ENCODE measurements at places on chromosomes 1 and 21.
A peak's percentile ranks its signal among the peaks of the same experiment; 100 is the strongest.

- no peak overlapping the region for H3K4me3 ChIP-seq
- H3K4me1 ChIP-seq: peaks cover 10% of the 10 kb centered on the region
- H3K27ac ChIP-seq: peak overlapping the region; percentile 35
- no peaks in the 10 kb centered on the region for H3K36me3 ChIP-seq
- no peaks in the 10 kb centered on the region for H3K27me3 ChIP-seq
- no peak for DNase-seq
Measured at GRCh38 chr1:64595871-64596515, 126.1 kb downstream of the CACHD1 start.

DNA sequence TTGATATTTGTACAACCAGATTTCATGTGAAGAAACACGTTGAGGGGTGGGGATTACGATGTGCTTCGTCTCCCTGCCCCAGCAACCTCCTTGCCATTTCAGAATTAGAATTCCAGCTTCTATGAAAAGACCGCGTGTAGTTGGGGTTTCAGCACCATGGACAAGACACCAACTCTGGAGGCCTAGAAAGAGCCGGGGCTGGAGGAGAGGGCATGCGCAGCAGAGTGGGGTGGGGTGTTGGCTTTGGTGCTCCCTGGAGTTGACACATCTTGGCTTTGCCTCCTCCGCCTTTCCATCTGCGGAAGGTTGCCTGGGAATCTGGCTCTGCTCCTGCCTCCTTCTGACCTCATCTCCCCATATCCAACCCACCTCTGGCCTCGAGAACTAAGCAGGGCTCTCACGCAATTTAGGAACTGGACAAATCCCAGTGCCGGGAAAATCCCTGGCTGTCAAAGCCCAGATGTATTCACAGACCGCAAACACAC is 11.8 kb downstream of the HTR6 start:
- H3K27me3 ChIP-seq: no peaks in the 10 kb centered on the region
- no peak for DNase-seq
- no peaks in the 10 kb centered on the region for H3K4me1 ChIP-seq
- no peak overlapping the region for H3K4me3 ChIP-seq
- no peak overlapping the region for H3K27ac ChIP-seq
- no peaks in the 10 kb centered on the region for H3K36me3 ChIP-seq

DNA sequence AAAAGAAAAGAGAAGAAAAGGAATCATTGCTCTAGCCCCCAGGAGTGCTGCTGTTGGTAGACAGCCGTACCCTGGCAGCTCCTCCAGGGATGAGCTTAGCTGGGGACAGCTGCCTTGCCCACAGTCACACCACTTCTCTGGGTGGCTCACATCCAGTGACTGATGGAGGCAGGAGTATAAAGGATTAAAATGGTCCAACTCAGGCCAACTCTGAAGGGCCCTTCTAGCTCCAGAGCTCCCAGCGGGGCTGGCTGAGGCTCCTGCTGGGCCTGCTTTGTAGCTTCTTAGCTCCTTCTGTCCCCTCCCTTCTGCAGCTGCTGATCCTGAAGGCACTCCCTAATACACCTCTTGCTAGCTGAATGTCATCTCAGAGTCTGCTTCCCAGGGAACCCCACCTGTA is 4.4 kb downstream of the CITED4 start:
- H3K36me3 ChIP-seq: no peaks in the 10 kb centered on the region
- no peak for DNase-seq
- no peaks in the 10 kb centered on the region for H3K27me3 ChIP-seq
- no peaks in the 10 kb centered on the region for H3K4me1 ChIP-seq
- H3K27ac ChIP-seq: no peak overlapping the region

DNA sequence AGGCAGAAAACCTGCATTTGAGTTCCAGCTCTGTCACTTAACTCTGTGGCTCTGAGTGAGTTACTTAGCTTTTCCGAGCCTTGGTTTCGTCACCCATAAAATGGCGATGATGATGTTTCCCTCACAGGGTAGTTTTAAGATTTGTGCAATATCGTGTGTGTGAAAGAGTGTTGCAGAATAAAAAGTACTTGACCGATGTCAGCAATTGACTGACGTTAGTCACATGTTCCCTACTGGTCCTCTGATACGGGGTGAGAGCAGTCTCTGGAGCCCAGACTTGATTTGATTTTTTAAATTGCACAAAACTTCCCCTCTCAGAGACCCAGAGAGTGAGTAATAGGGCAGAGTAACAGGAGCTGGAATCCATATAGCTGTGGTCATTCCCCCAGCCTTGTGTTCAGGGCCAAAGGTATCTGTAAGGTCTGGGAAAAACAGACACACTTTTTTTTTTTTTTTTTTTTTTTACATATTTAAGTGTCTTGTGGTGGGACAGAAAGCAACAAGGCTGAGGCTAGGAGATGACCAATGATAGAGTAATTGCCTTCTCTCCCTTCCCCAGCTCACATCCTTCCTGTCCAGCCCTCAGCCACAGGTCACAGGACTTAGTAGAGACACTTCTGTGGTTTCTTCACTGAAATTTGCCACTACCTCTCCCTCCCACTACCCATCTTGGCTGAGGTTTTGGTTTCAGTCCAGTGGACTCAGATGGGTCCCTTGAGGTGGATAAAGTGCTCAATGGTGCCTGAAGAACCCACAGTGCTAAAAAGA is 2.0 kb downstream of the FCER1G start:
- no peak for DNase-seq
- no peak overlapping the region for H3K4me3 ChIP-seq
- no peaks in the 10 kb centered on the region for H3K27me3 ChIP-seq
- H3K27ac ChIP-seq: peak overlapping the region; percentile 60

- H3K27ac ChIP-seq: no peak overlapping the region
- no peaks in the 10 kb centered on the region for H3K4me1 ChIP-seq
- no peaks in the 10 kb centered on the region for H3K27me3 ChIP-seq
- H3K36me3 ChIP-seq: no peaks in the 10 kb centered on the region
- H3K4me3 ChIP-seq: no peak overlapping the region
- DNase-seq: no peak
Measured at GRCh38 chr1:11530731-11531311, 51.9 kb downstream of the DISP3 start.

DNA sequence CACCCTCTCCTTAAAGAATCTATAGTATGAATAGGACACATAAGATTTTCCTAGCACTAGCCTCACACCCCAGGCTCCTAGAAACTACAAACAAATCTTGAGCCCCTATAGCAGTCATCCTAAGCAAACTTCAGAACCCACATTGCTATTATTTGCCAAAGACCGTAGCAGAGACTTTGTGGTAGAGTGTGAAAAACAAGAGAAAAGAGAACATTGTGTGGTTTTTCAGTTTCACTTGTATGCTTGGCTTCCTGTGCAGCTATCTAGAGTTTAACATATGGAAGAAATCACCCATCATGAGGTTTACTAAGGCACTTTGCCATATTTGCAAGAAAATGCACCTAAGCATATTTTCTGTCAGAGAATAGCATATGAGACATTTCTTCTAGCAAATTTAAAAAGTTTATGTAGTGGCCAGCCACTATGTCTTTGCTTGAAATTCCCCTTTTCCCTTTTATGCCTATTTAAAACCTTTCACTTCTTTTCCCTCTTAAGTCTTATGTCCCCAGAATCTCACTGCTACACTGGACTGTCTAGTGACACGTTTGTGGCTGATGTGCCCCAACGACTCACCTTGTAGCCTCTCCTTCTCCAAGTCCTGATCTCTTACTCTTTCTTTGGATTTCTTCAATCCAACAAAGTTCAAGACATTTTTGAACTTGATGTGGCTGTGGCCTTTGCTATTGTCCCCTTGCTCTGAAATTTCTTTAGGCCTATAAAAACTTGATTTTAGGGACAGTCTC is 25.6 kb downstream of the CCDC190 start:
- no peaks in the 10 kb centered on the region for H3K4me1 ChIP-seq
- H3K4me3 ChIP-seq: no peak overlapping the region
- DNase-seq: no peak
- no peaks in the 10 kb centered on the region for H3K27me3 ChIP-seq
- no peaks in the 10 kb centered on the region for H3K36me3 ChIP-seq

GRCh38 chr1:114154146-114154962 is 685 bp upstream of the SYT6 start:
- no peak overlapping the region for H3K27ac ChIP-seq
- peaks cover 20% of the 10 kb centered on the region for H3K4me1 ChIP-seq
- no peak overlapping the region for H3K4me3 ChIP-seq
- no peaks in the 10 kb centered on the region for H3K36me3 ChIP-seq

DNA sequence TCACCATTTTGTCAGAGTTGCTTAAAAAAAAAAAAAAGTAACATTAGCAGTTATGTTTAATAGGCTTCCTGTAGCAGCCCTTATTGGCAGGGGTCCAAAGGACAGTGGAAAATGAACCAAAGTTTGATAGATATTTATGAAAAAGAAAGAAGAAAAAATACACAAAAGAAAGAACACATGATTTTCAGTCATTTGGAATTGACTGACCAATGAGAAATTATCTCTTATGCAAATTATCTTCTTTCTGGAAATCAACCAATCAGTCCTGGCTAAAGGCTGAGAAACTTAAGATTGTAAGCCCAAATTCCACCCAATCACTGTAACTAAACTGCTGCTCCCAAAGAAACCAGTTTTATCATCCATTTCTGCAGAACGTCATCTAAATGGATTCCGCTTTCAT is 282.4 kb downstream of the TM2D1 start:
- H3K27ac ChIP-seq: no peak overlapping the region
- no peak for DNase-seq
- no peak overlapping the region for H3K4me3 ChIP-seq
- H3K36me3 ChIP-seq: no peaks in the 10 kb centered on the region

GRCh38 chr21:43331962-43332828 is 94.7 kb downstream of the SIK1 start:
- no peak overlapping the region for H3K27ac ChIP-seq
- H3K4me3 ChIP-seq: no peak overlapping the region
- H3K36me3 ChIP-seq: no peaks in the 10 kb centered on the region
- no peak for DNase-seq

GRCh38 chr1:178166429-178167024 is 72.6 kb downstream of the RASAL2 start:
- DNase-seq: no peak
- no peak overlapping the region for H3K27ac ChIP-seq
- H3K4me3 ChIP-seq: no peak overlapping the region
- no peaks in the 10 kb centered on the region for H3K36me3 ChIP-seq
- H3K27me3 ChIP-seq: no peaks in the 10 kb centered on the region
- H3K4me1 ChIP-seq: no peaks in the 10 kb centered on the region

- DNase-seq: no peak
- no peaks in the 10 kb centered on the region for H3K36me3 ChIP-seq
- no peaks in the 10 kb centered on the region for H3K4me1 ChIP-seq
Measured at GRCh38 chr1:59927213-59927612, 640 bp upstream of the CYP2J2 start.

DNA sequence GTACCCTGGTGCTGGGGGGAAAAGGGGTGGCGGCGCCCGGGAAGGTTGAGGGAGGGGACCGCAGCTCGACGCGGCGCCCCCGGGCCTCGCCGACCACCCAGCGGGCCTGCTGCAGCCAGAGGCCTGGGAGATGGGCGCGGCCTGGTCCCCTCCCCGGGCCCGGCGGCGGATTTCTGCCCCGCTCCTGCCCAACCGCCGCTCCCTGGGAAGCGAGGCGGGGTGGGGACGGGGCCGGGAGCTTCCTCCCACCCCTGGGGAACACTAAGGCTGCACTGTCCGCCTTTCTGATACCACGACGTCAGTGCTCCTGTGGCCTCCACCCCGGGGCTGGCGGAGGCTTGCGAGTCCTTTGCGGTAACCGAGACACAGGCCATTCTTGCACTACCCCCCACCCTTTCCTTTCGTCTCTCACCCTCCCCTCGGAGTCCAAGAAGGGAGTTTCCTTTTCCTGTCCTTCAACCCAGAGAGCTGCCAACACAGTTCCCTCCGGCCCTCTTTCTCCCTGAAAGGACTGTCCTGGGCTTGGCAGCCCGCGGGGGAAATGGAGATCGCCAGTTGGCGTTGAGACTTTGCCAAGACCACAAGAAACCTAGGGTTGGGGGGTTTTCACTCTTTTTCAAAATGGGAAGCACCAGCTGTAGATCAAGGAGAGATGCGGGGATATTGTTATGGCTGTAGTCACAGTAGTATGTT is 742 bp downstream of the SH3GLB1 start:
- H3K27me3 ChIP-seq: no peaks in the 10 kb centered on the region
- DNase-seq: peak; percentile 48
- H3K4me3 ChIP-seq: peak overlapping the region; percentile 86
- peaks cover 22% of the 10 kb centered on the region for H3K4me1 ChIP-seq
- H3K36me3 ChIP-seq: no peaks in the 10 kb centered on the region

DNA sequence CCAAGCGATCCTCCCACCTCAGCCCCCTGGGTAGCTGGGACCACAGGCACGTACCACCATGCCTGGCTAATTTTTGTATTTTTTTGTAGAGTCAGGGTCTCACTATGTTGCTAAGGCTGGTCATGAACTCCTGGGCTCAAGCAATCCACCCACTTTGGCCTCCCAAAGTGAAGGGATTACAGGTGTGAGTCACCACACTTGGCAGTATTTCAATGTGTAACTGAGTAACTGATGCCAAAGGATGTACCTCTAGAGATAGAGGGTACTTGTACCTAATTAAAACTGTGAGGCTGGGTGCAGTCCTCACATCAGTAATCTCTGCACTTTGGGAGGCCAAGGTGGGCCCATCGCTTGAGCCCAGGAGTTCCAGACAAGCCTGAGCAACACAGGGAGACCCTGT is 258.7 kb upstream of the DMRTA2 start:
- no peaks in the 10 kb centered on the region for H3K27me3 ChIP-seq
- no peaks in the 10 kb centered on the region for H3K4me1 ChIP-seq
- no peak for DNase-seq
- no peaks in the 10 kb centered on the region for H3K36me3 ChIP-seq
- no peak overlapping the region for H3K27ac ChIP-seq

- H3K36me3 ChIP-seq: no peaks in the 10 kb centered on the region
- H3K4me1 ChIP-seq: no peaks in the 10 kb centered on the region
- no peaks in the 10 kb centered on the region for H3K27me3 ChIP-seq
- no peak overlapping the region for H3K4me3 ChIP-seq
- DNase-seq: peak; percentile 19
Measured at GRCh38 chr1:226632169-226632879, 83.8 kb downstream of the STUM start.

DNA sequence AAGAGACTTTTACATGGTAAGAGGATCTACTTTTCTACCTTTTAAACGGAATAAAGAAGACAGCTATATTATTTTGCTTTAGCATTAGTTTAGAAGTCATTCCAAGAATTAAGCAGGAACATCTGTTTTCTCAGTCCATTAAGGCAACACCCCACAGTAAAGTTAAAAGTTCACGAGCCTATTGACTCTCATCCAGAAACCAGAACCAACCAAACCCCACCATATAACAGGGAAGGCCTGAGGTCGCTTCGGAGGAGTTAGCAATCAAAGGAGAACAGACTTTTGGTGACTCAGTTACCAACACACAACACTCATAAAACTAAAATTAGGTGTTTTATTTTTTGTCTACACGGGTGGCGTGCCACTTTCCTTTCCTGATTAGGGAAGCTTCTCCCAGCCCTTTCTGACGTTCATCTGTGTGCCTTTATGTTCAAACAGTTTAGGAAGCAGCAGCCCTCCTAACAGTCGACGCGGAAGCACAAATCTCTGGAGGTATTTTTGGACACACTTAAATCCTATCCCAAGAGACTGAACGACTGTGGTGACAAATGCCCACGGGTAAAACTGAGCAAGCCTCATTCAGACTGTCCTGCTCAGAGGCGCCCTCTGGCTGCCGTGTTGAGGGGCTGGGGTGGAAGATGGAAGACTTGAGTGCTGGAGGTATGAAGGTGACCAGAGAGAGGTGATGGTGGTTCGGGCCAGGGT is 8.6 kb upstream of the PLA2G2C start:
- H3K27me3 ChIP-seq: no peaks in the 10 kb centered on the region
- peak; percentile 28 for DNase-seq
- no peaks in the 10 kb centered on the region for H3K4me1 ChIP-seq
- H3K27ac ChIP-seq: no peak overlapping the region
- H3K4me3 ChIP-seq: no peak overlapping the region
